ENCODE measurements at places on chromosomes 5 and 9.

DNA sequence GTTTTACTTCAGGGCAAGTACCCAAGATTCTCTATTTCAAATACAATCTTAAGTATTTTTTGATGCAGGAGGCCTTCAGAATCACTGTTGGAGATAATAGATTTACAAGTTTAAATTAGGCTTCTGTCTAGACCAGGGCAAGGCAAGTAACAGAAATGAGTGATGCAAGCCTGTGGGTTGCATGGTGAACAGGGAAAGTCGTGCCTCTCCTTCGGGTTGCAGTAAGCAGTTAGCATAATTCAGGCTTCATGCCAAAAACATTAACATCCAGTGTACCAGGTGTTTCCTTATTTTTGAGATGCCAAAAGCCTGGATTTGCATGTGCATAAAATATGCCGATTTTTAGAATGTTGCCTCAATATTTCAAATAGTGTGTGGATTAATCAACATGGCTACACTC lies 369.0 kb downstream of the CAAP1 start:
- no peak for DNase-seq

DNA sequence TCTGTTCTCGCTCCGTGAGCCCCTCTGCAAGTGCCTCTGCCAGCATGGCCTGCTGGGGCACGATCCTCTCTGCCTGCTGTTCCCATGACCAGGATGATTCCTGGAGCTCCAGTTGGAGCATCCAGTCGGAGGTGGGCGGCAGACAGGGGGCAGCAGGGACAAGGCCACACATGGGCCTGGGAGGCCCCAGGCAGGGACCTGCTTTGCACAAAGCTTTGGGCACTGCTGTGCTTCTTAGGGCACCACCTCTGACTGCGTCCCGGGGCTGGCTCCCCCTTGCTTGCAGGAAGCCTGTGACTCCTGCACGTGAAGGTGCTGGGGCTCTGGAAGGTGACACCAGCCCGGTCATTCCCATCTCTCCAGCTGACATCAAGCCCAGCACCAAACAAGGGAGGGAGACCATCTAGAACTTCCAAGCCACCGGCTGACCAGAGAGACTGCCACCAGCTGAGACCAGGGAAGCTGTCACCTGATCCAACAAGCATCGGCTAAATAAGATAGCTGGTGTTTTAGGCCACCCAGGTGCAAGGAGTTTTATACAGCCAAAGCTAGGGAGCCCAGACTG lies 174.8 kb upstream of the FOXD4L5 start:
- DNase-seq: no peak

GRCh38 chr5:36965179-36965578 lies 88.6 kb downstream of the NIPBL start:
- DNase-seq: no peak

DNA sequence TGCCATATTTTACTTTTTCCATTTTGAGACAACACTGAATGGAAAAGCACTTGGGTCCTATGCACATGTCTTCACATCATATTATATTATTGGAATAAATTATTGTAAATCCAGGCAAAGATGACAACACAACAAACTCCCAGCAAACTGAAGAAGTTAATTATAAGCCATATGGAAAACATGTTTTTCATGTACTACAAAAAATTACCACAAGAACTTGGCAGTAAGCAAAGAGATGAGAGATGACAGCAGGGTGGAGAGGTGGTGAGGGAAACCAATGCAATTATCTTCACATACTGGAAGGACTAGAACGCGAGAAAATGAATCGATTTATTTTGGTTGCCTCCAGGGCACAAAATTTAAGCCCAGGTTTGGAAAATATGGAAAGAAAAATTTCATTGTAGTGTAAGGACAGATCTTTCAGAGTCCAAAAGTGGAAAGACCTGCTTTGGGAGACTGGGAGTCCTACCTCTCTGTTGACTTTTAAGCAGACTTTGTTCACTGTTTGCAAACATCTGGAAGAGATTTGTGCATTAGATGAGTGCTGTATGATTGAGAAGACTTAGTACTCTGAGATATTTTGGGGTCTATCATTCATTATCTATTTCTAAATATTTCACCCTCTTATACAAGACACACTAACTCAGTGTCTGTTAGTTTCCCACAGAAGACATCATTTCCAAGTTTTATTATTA lies 138.0 kb downstream of the TMEM232 start:
- DNase-seq: no peak

DNA sequence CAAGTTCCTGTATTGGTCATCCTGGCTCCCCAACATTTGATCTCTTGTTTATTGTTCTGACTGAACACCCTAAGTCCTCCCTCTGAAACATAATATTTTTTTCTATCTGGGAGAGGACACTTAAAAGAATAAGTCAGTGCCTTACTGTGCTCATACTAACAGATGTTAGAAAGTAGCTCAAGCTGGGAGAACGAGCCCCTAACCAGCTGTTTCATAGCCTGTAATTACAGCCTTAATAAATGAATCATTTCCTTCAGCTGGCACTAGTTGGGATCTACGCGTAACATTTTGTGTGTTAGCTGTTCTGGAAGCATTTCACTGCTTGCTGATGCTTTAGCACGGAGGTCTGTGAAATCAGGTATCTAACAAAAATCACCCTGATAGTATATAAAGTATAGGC lies 345.9 kb upstream of the RIOK2 start:
- no peak for DNase-seq

DNA sequence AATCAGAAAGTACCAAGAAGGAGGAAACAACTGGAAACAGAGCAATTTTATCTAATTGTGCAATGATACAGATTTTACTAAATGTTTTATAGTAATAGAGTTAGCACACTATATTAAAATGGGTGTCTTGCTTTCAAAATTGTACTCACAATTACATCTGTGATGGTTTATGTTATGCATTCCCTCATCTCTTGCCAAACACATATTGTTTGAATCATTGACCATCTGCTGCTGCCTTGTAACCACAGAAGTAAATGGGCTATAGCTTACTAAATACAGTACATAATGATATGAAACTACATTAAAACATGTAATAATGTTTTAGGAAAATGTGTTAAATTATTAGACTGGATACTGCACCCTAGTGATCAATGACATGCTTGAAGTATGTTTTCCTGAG lies 158.1 kb downstream of the SLC25A46 start:
- DNase-seq: no peak

- no peak for DNase-seq
Observed at GRCh38 chr5:37905230-37905629, 65.4 kb upstream of the GDNF start.

GRCh38 chr9:37410969-37411785 lies 11.3 kb upstream of the GRHPR start:
- DNase-seq: no peak

- DNase-seq: no peak
Observed at GRCh38 chr5:22480305-22480704, 372.8 kb downstream of the CDH12 start.

DNA sequence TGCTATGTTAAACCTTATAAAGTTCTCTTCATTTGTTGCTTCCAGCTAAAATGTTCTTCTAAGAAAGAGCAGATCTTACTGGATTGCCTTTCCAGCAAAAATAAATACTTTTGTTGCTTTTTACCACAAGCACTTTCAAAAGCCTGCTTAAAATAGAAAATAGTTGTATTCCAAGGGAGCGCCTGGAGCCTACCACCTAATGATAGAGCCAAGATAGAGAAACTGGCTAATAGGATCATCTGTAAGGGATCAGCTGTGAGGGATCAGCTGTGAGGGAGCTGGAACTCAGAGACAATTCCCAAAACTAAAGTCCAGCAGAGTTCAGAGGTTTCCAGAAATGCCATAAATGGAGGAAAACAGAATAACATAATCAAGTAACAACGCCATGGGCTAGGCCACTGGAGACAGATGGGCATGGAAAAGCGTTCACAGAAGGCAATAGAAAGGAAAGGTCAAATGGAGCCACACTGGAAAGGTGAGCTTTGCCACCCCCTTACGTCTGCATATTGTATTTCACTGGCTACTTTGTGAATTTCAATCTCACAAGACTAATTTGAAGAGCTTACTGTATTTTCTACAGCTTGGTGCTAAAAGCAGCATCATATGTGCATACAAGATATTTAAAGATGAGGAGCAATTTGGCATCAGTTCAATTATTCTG lies 140.6 kb upstream of the TLE4 start:
- no peak for DNase-seq

GRCh38 chr9:76846297-76846696 lies 59.6 kb downstream of the PRUNE2 start:
- no peak for DNase-seq

- DNase-seq: no peak
Observed at GRCh38 chr9:135849181-135849580, 58.2 kb downstream of the CAMSAP1 start.

DNA sequence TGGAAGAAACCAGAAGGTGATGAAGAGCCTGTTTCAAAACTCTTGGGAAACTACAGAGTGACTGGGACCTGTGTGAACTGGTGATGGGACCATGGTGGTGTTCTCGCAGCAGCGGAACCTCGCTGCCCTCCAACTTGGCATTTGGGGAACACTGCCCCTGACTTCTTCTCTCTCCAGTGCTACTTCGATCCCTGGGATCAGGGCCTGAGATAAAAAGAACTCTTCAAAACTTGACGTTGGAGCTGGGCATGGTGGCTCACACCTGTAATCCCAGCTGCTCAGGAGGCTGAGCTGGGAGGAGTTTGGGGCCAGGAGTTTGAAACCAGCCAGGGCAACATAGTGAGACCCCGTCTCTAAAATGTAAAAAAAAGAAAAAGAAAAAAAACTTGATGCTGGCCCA lies 18.1 kb downstream of the PITX1 start:
- no peak for DNase-seq

GRCh38 chr9:99187311-99187710 lies 34.4 kb downstream of the ALG2 start:
- DNase-seq: no peak

DNA sequence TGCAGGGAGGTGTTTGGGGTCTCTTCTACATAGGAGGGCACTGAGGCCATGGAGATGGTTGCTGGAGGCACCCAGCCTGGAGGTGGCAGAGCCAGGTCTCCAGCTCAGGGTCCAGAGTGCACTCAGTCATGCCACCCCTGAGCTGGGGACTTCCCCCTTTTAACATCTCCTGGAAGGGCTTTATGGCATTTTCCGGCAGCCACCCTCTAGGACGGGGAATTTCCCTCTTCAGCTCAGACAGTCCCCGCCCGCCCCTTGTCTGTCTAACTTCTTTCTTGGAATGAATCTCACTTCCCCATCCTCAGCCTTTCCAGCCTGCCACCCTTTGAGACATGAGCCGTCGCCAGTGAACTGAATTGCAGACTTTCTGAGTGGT lies 49.9 kb downstream of the COL15A1 start:
- DNase-seq: peak; percentile 24

DNA sequence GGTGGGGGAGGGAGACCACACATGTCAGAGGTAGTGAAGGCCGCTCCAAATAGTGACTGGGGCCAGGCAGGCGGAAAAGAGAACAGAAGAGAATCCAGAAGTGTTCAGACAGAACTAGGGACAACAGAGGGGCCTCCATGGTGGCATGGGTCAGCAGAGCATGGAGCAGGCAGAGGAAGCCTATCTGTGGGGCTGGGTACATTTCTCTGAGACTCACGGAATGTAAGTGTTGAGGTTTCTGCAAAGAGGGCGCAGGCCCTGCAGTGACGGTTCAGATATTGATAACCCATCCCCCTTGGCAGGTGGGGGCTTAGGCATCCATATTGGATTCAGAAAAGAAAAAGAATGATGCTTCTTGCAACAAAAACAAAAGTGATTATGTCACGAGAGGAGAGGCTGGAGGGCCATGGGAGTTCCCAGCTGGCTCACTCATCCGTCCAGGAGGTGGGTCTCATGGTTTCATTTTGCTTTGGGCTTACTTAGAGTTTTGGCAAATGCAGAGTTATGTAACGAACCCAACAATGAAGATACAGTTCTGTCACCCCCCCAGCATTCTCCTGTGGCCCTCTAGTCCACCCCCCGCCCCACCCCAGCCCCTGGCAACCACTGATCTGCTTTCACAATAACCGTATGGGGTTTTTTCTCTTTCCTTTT lies 5.4 kb upstream of the RMND5B start:
- DNase-seq: no peak

- no peak for DNase-seq
Observed at GRCh38 chr5:169415371-169415770, 114.4 kb upstream of the SLIT3 start.

DNA sequence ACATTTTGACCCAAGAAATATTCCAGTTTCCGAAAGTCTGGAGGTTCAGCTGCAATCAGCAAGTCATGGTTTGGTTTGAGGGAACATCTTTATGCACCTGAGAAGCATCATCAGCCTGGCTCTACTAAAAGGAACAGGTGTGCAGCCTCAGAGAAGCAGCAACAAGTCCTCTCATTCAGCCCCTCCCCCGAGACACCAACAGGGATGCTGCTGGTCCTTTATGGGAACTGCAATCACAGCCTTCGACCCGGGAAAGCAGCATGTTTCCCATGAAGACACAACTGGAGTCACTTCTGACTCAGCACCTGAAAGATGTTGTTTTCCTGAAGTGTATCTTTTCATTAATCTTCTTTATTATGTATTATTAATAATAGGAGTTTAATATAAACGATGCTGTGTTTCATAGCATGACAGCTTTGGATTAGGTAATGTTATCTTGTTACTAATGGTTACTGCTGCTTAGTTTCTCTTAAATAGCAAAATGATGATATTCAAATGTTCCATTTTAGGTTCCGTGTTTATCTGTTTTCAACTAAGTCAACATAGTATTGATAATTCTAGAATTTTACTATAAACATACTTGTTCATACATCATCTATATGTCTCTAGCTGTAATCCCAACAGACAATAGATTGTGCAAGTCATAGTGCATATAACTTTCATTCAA lies 15.6 kb upstream of the NREP start:
- no peak for DNase-seq

DNA sequence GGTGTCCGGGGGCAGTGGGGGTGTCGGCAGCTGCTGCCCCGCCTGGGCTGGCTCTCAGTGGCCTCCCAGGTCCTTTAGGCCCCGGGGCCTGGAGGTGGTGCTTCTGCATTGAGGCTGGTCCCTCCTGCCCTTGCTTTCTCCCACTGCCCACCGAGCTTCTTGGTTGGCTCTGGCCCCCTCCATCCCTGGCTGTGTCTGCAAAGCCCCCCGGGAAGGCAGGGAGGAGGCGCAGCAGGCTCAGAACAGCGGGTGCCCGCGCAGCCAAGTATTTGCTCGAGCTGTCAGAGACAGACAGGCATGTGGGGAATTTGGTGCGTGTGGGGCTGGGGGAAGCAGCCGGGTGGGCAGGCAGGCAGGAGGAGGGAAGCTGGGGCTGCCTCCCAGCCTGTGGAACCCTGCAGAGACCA lies 11.5 kb downstream of the CXXC5 start:
- DNase-seq: peak; percentile 74

GRCh38 chr5:92749943-92750342 lies 831.1 kb downstream of the NR2F1-AS1 start:
- DNase-seq: no peak

DNA sequence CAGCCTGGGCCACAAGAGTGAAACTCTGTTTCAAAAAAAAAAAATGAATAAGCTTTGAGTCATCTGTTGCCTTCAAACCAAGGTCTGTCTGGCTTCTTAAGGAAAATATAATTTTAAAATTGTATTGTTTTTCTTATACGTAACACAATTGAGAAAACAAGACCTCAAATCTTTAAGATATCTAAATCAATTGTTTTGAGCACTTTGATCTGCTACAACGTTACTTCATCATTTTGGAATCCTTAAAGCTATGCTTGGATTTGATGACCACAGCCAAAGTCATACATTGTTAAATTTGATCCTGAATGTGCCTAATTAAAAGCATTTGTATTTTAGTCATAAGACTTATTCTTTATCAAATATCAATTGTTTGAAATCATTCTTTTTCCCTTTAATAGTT lies 37.7 kb upstream of the VCAN start:
- no peak for DNase-seq
